Activated CD8-positive, alpha-beta memory T cell treated with anti-CD3 and anti-CD28 coated beads, Interleukin-2, amount 10 ng/mL, durations not matched to agents 7 days and 5 days (primary cell): ENCODE measurements at places on chromosomes 13 and 19.
A peak's percentile ranks its signal among the peaks of the same experiment; 100 is the strongest.

DNA sequence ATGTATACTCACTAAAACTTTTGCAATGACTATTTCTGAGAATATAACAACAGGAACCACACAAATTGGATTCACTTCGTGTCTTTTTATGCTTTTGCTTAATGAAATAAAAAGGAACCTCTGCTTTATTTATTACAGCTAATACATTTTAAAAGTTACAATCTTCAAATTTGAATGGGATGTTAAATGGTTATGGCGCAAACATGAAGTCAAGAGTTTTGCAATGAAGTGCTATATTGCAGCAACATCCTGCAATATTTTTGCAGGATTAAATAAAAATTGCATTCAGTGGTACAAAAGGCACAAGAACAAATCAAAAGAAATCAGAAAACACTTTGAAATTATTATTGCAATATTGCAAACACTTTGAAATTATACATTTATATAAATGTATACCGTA, 1519.0 kb upstream of the MIR17HG start:
- no peaks in the 10 kb centered on the region for H3K27me3 ChIP-seq
- H3K36me3 ChIP-seq, result no peaks in the 10 kb centered on the region
- no peak overlapping the region for H3K27ac ChIP-seq
- DNase-seq, result no peak

DNA sequence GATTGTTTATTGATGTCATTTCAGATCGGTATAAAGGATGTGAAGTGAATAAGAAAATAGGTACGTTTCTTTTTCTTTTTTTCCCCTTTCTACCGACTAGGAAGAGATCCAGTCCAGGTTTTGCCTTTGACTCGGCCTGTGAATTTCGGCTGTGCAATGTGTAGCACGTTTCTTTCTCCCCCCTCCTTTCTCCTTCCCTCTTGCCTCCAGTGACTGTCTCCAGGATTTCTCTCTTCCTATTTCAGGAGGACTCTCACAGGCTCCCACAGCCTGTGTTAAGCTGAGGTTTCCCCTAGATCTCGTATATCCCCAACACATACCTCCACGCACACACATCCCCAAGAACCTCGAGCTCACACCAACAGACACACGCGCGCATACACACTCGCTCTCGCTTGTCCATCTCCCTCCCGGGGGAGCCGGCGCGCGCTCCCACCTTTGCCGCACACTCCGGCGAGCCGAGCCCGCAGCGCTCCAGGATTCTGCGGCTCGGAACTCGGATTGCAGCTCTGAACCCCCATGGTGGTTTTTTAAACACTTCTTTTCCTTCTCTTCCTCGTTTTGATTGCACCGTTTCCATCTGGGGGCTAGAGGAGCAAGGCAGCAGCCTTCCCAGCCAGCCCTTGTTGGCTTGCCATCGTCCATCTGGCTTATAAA, at the start of gene GPC6:
TSS of gene GPC6 (plus strand) at position 185 of the 657 bp plus-strand sequence.
- DNase-seq, result no peak
- peaks cover 2% of the 10 kb centered on the region for H3K36me3 ChIP-seq
- no peaks in the 10 kb centered on the region for H3K4me1 ChIP-seq
- H3K27me3 ChIP-seq, result peaks cover 50% of the 10 kb centered on the region
- H3K27ac ChIP-seq, result peak within 1 kb of the TSS; percentile 52

DNA sequence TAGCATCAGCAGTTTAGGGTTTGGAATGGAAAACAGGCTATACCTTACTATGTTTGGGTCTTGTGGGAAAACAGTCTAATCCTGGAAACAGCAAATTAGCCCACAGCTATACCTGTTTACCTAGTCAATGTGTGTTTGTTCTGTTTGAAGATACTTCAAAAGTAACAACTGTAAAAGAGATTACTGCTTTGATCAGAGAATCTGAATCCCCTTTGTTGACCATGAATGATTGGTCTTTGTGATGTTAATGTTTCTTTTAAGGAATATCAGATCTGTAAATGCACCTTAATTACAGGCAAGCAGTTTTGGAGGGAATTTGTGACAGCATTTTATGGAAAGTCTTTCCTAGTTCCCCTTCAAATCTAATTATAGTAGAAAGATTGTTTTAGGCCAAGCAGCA, 20.7 kb upstream of the KLF5 start:
- H3K4me1 ChIP-seq, result no peaks in the 10 kb centered on the region
- H3K27ac ChIP-seq, result no peak overlapping the region
- no peaks in the 10 kb centered on the region for H3K36me3 ChIP-seq
- H3K4me3 ChIP-seq, result no peak overlapping the region
- H3K27me3 ChIP-seq, result no peaks in the 10 kb centered on the region
- no peak for DNase-seq

- H3K4me3 ChIP-seq, result no peak overlapping the region
- DNase-seq, result no peak
- no peaks in the 10 kb centered on the region for H3K4me1 ChIP-seq
- H3K27me3 ChIP-seq, result peaks cover 9% of the 10 kb centered on the region
- H3K36me3 ChIP-seq, result peaks cover 2% of the 10 kb centered on the region
Measured at GRCh38 chr13:111969551-111970135, 97.3 kb upstream of the SOX1 start.

- no peak overlapping the region for H3K27ac ChIP-seq
- H3K27me3 ChIP-seq, result no peaks in the 10 kb centered on the region
- no peaks in the 10 kb centered on the region for H3K36me3 ChIP-seq
- no peak overlapping the region for H3K4me3 ChIP-seq
- no peak for DNase-seq
- peaks cover 8% of the 10 kb centered on the region for H3K4me1 ChIP-seq
Measured at GRCh38 chr13:40231311-40231710, 435.1 kb downstream of the FOXO1 start.

GRCh38 chr19:42054205-42054604, 15.8 kb downstream of the GRIK5 start:
- no peaks in the 10 kb centered on the region for H3K27me3 ChIP-seq
- no peak for DNase-seq
- H3K4me1 ChIP-seq, result peaks cover 19% of the 10 kb centered on the region

- no peak overlapping the region for H3K4me3 ChIP-seq
- H3K4me1 ChIP-seq, result peaks cover 8% of the 10 kb centered on the region
- no peak overlapping the region for H3K27ac ChIP-seq
- no peak for DNase-seq
Measured at GRCh38 chr19:43452582-43452981, 12.8 kb downstream of the LYPD3 start.

DNA sequence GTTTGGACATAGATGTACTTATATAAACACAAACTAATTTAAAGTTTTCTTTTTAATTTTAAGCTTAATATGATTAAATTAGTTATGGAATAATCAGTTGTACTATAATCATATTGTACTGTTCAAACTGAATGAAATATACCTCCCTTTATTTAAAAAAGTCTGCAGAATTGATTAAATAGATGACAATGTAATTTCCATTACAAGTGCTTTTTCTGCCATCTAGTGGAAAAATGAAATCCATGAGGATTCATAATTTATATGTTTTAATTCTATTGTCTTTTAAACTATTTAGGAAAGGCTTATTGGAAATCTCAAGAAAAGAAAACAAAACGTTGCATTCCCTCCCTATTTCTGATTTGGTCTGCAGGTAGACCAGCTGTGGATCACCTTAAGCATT, 30.9 kb downstream of the MZT1 start:
- no peaks in the 10 kb centered on the region for H3K36me3 ChIP-seq
- no peak overlapping the region for H3K4me3 ChIP-seq
- DNase-seq, result no peak

- H3K36me3 ChIP-seq, result peaks cover 29% of the 10 kb centered on the region
- H3K27me3 ChIP-seq, result no peaks in the 10 kb centered on the region
- H3K27ac ChIP-seq, result no peak overlapping the region
- H3K4me3 ChIP-seq, result no peak overlapping the region
Measured at GRCh38 chr19:51948975-51949374, 21.7 kb downstream of the ZNF613 start.

DNA sequence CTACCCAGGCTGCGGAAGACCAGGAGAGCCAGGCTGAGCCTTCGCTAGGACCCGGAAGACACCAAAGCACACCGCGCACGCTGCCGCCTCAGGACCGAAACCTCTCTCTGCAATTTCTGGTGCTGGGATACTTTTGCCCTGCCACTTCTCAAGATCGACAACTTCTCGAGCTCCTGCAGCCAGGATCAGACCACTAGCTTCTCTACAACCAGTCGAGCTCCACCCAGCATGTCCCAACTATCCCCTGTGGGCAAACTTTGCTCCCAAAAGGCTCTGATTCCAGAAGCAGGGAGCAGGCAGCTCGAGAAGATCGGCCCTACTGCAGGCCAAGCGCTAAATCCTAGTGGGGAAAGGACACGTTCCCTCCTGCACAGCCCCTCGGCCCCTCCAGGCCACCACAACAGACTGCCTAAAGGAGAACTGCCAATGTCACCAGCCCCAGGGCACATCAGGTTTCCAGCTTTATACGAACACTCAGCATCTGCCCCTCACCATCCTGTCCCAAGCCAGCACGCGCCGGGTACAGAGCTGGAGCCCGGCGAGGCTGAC, 979 bp downstream of the AKAP8 start:
- H3K36me3 ChIP-seq, result peaks cover 11% of the 10 kb centered on the region
- H3K4me1 ChIP-seq, result peaks cover 41% of the 10 kb centered on the region
- H3K27ac ChIP-seq, result peak overlapping the region; percentile 98
- peak overlapping the region; percentile 84 for H3K4me3 ChIP-seq
- H3K27me3 ChIP-seq, result no peaks in the 10 kb centered on the region
- peak; percentile 70 for DNase-seq

DNA sequence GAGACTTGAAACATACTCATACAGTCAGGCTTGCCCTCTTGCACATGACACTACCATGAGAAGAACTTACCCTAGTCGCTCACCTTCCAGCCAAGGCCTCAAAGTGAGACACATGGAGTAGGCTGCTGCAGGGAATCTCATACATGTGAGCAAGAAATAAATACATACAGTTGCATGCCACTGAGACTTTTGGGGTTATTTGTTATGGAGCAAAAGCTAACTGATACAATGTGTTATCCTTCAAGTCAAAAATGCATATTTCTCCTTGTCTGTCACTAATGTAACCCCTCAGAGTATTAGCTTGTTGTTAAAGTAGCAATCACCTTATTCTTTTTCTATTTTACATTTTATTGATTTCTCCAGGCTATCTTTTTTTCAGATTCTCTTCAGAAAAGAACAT, 58.1 kb downstream of the FOXO1 start:
- H3K27me3 ChIP-seq, result no peaks in the 10 kb centered on the region
- H3K4me3 ChIP-seq, result no peak overlapping the region
- H3K36me3 ChIP-seq, result peaks cover 10% of the 10 kb centered on the region
- DNase-seq, result no peak
- no peak overlapping the region for H3K27ac ChIP-seq

DNA sequence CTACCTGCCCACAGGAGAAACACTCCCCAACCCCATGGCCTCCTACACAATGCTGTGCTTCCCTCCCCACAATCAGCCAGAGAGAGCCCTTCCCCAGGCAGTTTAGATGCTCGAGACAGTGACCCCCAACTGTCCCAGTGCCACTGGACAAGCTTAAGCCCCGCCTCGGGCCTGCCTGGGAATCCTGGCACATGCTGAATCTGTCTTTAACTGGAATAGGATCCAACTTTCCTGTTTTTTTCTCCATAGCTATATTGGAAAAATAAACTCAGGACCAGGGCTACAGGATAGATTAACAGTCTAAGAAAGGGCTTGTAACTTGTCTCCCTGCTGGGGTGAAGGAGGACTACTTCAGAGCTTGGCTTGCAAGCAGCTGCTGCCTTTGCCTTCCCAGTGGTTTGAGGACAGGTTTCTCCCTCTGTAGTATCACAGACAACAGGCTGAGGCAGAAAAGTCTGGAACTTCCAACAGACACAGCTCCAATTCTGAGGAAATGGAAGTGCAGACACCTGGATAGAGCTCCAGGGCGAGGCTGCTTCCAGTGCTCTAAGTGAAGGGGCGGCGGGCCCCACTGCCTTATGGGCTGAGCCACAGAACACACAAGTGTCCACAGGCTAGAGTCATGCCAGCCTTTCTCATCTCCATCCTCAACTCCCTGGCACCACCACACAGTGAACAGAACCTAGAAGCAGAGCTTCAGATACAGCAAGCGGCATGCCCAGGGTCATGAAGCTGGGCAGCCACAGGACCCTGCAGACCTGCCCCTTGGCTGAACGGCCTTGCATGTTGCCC, 228.3 kb downstream of the TUBA3C start:
- H3K36me3 ChIP-seq, result peaks cover 7% of the 10 kb centered on the region
- no peak overlapping the region for H3K27ac ChIP-seq
- H3K4me3 ChIP-seq, result no peak overlapping the region
- no peaks in the 10 kb centered on the region for H3K4me1 ChIP-seq

DNA sequence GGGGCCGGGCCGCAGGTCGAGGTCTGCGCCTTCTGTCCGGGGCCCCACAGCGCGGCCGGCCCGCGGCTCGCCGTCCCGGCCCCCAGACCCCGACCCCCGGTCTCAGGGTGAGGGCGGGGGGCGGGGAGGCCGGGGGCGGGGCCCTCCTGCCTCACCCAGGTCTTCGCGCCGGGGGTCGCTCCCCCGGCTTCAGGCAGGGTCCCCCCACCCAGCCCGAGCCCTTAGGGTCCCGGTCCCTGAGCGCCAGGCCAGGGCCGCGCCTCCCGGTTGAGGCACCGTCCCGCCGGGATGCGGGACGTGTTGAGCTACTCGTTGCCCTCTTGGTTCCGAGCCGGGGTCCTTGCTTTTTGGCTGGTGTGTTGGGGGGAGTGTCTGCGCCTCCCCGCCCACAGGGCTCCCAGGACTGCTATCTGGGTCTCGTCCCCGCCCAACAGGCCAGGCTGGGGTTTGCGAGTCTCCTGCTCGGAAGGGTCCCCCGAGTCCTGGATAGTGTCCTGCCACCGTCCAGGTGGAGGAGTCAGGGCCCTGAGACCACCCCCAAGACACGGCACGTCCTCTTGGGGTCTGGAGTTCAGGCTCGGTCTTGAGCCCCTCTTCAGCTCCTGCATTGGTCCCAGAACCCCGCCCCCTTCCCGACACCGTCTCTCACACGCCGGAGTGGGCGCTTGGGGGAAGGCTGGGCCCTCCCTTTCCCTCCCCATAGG, 452 bp downstream of the PIAS4 start:
- H3K36me3 ChIP-seq, result peaks cover 7% of the 10 kb centered on the region
- peaks cover 20% of the 10 kb centered on the region for H3K4me1 ChIP-seq
- no peak overlapping the region for H3K27ac ChIP-seq
- H3K27me3 ChIP-seq, result no peaks in the 10 kb centered on the region
- peak; percentile 56 for DNase-seq
- H3K4me3 ChIP-seq, result peak overlapping the region; percentile 79

- H3K4me3 ChIP-seq, result no peak overlapping the region
- no peaks in the 10 kb centered on the region for H3K27me3 ChIP-seq
- no peak for DNase-seq
Measured at GRCh38 chr19:33100894-33101644, 20.1 kb downstream of the GPATCH1 start.

GRCh38 chr13:46668302-46668720, 115.3 kb downstream of the LRCH1 start:
- H3K27ac ChIP-seq, result peak overlapping the region; percentile 97
- H3K27me3 ChIP-seq, result no peaks in the 10 kb centered on the region
- peaks cover 21% of the 10 kb centered on the region for H3K36me3 ChIP-seq
- H3K4me1 ChIP-seq, result peaks cover 39% of the 10 kb centered on the region
- peak overlapping the region; percentile 86 for H3K4me3 ChIP-seq
- peak; percentile 50 for DNase-seq

- no peaks in the 10 kb centered on the region for H3K36me3 ChIP-seq
- no peak overlapping the region for H3K4me3 ChIP-seq
- no peak overlapping the region for H3K27ac ChIP-seq
- no peaks in the 10 kb centered on the region for H3K27me3 ChIP-seq
Measured at GRCh38 chr13:68535329-68535728, 1305.2 kb upstream of the PCDH9 start.

GRCh38 chr19:4806384-4806783, 14.8 kb downstream of the FEM1A start:
- H3K27ac ChIP-seq, result no peak overlapping the region
- no peak overlapping the region for H3K4me3 ChIP-seq
- no peaks in the 10 kb centered on the region for H3K36me3 ChIP-seq
- H3K4me1 ChIP-seq, result peaks cover 4% of the 10 kb centered on the region
- DNase-seq, result no peak
- no peaks in the 10 kb centered on the region for H3K27me3 ChIP-seq

GRCh38 chr13:103007427-103007762, 58.8 kb downstream of the SLC10A2 start:
- DNase-seq, result no peak
- no peaks in the 10 kb centered on the region for H3K27me3 ChIP-seq
- no peak overlapping the region for H3K27ac ChIP-seq
- H3K4me1 ChIP-seq, result no peaks in the 10 kb centered on the region
- H3K4me3 ChIP-seq, result no peak overlapping the region
